Renal cortex interstitium (tissue), 15 donors: ENCODE measurements at places on chromosomes 16 and 17.

DNA sequence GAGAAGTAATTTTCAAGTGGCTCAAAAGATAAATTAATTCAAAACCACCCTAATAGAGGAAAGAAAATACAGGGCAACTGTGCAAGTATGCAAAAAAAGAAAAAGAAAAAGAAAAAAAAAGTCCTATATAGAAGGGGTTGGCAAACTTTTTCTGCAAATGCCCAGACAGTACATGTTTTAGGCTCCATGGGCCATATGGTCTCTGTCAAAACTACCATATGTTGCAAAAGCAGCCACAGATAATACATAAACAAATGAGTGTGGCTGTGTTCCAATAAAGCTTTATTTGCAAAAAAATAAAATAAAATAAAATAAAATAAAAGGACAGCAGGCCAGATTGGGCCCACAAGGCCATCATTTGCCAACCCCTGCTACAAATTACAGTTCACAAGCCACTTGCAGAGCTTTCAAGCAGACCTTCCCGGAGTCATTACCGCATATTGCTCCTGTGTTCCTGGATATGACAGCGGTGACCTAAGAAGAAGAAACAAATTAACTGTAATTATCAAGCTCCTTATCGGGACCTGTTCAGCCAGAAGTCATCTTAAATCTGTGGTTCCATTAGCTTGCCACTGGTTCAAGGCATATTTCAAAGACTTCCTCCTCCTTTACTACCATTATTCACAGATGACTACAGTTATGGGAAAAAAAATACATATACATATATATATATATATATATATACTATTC is 15.9 kb downstream of the ZC3H7A start:
- no peak for DNase-seq

- DNase-seq: no peak
Measured at GRCh38 chr16:86019446-86020047, 120.6 kb downstream of the IRF8 start.

- no peak for DNase-seq
Measured at GRCh38 chr16:21986692-21987246, 14.1 kb downstream of the PDZD9 start.

GRCh38 chr17:62724398-62725146 is 83.5 kb downstream of the MARCHF10 start:
- DNase-seq: no peak

- DNase-seq: no peak
Measured at GRCh38 chr16:88698646-88699045, 7.6 kb downstream of the RNF166 start.

DNA sequence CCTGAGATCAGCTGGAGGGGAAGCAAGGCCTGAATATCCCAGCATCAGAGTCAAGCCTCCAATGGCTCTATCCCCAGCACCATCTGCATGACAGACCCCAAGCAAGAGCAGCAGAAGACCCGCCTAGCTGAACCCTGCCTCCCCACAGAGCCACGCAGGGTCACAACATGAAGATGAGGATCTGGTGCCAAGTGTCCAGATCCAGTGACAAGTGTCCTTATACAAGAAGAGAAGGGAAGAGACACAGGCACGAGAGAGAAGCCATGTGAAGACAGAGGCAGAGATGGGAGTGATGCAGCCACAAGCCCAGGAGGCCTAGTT is 28.9 kb downstream of the TNFRSF13B start:
- no peak for DNase-seq

DNA sequence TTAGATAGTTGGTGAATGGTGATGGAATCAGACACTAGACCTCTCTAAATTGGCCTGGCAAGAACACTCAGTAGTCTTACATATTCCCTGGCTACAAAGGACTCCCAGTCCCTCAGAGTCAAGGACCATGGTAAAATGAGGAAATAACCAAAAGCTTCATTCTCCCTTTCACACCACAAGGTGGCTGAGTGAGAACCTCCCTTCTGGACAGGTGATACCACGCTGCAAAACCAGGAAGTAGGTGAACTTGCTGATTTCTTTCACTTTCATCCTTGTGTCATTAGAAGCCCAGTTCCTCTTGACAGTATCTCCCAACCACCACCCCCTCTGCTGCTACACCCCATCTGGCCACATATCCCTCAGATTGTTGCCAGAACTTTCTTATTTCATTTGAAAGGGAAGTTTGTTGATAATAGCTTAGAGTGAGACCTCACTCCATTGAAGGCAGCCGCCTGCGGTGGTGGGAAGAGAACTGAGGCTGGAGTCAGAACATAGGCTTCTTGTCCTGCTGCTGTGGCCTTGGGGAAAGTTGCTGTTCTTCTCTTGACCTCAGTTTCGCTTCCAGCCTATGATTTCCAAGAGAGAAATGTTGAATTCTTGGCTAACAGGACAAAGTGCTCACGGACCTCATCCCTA is 290.6 kb upstream of the CCL2 start:
- DNase-seq: no peak

DNA sequence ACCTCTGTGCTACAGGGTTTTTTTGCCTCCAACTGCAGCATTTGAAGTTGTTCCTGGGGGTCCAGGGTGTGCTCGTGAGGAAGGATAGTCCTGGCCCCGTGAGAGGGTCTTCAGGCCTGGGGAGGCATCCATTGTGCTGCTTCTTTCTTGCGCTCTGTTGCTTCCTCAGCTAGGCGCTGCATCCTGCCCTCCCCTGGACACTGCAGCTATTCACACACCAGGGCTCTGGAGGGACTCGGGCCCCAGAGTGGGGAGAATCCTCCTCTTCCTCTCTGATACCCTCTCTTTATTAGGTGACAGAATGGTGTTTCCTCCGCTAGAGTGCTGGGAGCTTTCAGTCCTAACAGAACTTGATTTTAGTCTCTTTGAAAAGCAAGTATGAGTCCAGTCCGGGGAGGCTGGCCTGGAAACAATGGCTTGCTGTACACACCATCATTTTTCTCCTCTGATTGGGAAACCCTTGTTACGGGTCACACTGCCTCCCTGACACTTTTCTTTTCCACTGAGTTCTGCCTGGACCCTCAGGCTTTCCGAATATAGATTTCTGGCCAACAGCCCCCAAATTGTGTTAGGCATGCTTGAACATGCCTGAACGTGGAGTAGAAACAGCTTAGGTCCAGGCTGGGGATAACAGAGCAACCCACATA is 81.4 kb upstream of the ELAC2 start:
- DNase-seq: no peak

- no peak for DNase-seq
Measured at GRCh38 chr17:7262935-7263800, 890 bp upstream of the CLDN7 start.

DNA sequence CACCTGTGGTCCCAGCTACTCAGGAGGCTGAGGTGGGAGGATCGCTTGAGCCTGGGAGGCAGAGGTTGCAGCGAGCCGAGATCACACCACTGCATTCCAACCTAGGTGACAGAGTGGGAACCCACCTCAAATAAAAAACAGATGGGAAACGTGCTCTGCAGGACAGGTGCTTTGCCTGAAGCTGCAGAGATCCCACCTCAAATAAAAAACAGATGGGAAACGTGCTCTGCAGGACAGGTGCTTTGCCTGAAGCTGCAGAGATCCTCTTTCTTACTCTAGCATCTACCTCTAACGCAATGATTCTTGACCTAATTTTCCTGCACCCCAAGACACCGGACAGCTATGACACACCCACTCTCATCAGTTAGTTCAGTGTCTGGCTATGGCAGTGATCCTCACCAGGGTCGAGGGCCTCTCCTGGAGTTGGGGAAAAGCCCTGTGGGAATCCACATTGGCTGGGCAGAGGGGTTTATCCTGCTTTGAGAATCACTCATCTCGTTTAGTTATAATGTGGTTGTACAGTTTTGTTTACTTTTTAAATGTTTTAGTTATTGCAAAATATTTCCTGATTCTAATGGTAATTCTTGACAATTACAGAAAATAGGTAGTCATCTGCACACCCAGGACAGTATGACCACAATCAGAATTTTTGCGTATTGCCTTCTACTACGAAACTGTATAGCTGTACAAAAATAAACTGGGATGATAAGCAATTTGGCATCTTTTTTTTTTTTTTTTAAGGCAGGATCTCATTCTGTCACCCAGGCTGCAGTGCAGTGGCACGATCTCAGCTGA is 11.4 kb downstream of the VPS53 start:
- DNase-seq: no peak
